ENCODE measurements at places on chromosomes 1 and 21.

GRCh38 chr1:93328809-93329760 lies 16.6 kb upstream of the DR1 start:
- peak; percentile 18 for DNase-seq

DNA sequence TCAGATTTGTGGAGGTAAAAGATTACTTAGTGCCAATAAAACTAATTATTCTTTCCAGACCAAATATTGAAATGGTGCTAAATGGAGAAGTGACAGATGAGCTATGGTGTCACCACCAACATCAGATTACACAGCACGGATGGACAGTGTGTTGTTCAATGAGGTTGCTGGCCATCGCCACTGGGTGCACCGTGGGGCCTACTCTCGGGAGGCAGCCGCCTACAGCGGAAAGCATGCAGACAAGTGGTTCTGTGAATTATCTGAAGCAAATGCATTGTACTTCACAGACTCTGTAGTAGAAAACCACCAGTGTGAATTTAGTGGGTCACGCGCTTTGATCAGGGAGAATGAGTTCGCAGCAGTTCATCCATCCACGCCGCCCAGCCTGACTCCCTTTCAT lies 42.3 kb downstream of the GNG4 start:
- no peak for DNase-seq

GRCh38 chr1:66599899-66600737 lies 66.2 kb downstream of the SGIP1 start:
- no peak for DNase-seq

- no peak for DNase-seq
These were observed 300.6 kb downstream of the ZNF326 start for GRCh38 chr1:90295534-90295933.

- peak; percentile 22 for DNase-seq
These were observed 48.3 kb downstream of the IL23R start for GRCh38 chr1:67214420-67215174.

GRCh38 chr1:171134204-171134923 lies 43.7 kb downstream of the FMO3 start:
- no peak for DNase-seq

DNA sequence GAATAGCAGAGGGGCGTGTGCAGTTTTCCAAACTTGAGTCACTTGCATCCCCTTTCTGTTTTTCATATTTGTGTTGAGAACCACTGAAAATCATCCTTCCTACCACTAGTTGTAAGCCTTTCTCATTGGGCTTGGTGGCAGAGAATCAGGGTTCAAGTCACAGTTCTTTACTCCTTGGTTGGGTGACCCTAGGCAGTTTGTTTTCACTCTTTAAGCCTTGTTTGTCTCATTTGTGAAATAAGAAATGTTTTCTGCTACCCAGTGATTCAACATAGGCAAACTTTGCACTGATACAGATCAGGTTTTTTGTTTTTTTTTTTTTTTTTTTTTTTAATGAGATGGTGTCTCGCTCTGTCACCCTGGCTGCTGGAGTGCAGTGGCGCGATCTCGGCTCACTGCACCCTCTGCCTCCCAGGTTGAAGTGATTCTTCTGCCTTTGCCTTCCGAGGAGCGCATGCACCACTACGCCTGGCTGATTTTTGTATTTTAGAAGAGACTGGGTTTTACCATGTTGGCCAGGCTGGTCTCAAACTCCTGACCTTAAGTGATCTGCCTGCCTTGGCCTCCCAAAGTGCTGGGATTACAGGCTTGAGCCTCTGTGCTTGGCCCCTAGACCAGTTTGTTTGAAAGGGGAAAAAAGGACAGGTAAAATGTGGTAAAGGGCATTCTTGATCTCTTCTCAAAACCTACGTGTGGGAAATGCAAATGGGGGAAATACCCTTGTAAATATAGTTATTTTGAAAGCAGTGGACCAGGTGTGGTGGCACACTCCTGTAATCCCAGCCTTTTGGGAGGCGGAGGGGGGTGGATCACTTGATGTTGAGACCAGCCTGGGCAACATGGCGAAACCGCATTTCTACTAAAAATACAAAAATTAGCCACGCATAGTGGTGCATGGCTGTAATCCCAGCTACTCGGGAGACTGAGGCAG lies 3.2 kb downstream of the CLIC4 start:
- DNase-seq = no peak

- no peak for DNase-seq
These were observed 40.4 kb upstream of the ZBTB18 start for GRCh38 chr1:244010703-244011123.

GRCh38 chr1:5191470-5191869 lies 537.1 kb downstream of the AJAP1 start:
- no peak for DNase-seq
